ENCODE measurements at places on chromosomes 7 and 10.

GRCh38 chr7:139771001-139771956 lies 6.5 kb downstream of the HIPK2 start:
- no peak for DNase-seq

DNA sequence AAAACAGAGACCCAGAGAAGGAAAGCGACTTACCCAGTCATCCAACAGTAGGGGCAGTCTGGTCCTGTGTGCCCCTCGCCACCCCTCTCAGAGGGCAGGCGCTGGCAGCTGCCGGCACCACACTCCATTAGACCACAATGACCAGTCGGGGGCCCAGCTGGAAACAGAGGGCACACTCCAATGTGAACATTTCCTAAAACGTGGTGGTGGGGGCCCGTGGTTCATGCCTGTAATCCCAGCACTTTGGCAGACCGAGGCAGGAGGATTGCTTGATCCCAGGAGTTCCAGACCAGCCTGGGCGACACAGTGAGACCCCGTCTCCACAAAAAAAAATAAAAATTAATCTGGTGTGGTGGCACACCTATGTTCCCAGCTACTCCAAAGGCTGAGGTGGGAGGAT lies 912 bp upstream of the OAT start:
- no peak for DNase-seq

DNA sequence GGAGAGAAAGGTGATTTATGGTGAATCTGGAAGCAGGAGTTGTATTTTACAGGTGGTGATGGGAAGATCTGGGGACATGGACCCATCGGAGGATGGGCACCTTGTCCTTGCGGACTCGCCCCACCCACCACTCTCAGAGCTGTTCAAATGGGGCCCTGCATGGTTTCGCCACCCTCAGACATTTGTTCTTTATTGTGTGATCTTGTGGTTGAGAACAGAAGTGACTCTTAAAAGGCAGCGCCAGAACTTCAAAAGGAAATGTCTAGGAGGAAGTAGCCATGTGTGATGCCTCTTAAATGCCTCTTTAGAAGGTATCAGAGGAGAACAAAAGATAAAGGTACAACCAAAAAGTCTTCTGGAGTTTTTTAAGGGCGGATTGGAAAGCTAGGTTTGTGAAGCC lies 205.7 kb downstream of the KIAA1217 start:
- no peak for DNase-seq

- DNase-seq: no peak
These were observed 304.5 kb downstream of the SDHAF3 start for GRCh38 chr7:97422046-97422445.

GRCh38 chr10:13960603-13961002 lies 370.1 kb downstream of the FRMD4A start:
- DNase-seq: no peak

- DNase-seq: no peak
These were observed 81.6 kb downstream of the EVX1 start for GRCh38 chr7:27324246-27324645.

GRCh38 chr7:129707910-129708499 lies 96.5 kb downstream of the NRF1 start:
- no peak for DNase-seq

DNA sequence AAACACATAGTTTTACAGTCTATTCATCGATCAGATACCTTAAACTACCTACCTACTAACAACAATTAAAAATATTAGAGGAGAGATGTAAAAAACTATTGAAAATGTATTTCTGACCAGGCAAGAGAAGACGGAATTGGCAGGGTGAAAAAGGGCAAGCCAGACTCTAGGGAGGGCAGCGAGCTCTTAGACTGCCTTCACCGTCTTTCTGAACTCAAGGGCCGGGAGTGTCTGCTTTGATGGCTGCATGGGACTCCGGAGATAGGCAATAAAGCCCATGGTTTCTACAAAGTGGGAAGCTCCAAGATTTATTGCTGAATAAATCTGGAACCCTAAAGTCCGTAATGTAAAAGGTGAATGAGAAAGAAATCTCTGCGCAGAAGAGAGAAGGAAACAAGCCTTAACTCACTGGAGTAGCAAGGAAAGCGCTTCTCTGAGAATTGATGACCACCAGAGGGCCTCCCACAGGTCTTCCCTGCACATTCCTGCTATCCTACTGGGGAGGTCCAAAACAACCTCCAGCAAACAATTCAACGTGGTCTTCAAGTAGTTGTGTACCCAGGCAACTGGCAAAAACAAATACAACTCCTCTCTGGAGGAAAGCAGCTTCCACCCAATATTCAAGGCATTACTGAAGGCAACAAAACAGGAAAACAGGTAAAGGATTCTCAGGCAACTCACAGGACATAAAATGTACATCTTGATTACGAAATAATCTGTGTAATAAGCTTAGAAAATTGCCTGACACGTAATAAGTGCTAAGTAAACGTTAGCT lies 181.3 kb downstream of the SDK1 start:
- DNase-seq: no peak

DNA sequence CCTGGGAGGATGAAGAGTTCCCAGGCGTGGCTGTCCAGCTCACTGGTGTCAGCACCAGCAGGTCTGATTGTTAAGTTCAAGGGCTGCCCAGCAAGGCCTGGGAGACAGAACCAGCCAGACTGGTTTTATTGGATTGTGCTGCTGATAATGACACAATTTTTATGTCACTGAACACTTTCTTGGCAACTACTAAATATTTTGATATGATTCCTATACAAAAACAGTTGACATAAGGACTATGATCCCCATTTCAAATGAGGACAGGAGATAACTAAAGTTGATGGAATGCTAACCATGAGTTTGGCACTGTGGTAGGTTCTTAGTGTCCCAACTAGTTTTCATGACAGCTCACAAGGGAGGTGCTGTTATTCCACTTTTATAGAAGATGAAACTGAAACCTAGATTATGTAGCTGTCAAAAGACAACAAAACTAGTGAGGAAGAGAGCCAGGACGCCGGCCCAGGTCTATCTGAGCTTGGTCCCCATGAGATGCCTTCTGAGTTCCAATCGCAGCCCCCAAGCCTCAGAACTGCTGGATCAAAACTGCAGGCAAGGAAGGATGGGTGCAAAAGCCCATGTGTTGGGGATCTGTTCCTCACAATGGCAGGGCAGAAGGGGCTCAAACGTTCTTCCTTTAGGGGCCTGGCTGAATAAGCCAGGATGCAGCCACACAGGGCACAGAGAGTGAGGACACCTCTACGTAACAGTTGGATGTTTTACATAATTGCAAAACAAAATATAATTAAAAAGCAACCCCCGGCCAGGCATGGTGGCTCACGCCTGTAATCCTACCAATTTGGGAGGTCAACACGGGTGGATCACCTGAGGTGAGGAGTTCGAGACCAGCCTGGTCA lies 52.8 kb downstream of the COBL start:
- DNase-seq: no peak

GRCh38 chr7:54799792-54800191 lies 40.8 kb upstream of the SEC61G start:
- DNase-seq: no peak

GRCh38 chr7:154423231-154423630 lies 371.0 kb downstream of the DPP6 start:
- no peak for DNase-seq

GRCh38 chr10:84908491-84908890 lies 580.1 kb downstream of the CCSER2 start:
- no peak for DNase-seq

DNA sequence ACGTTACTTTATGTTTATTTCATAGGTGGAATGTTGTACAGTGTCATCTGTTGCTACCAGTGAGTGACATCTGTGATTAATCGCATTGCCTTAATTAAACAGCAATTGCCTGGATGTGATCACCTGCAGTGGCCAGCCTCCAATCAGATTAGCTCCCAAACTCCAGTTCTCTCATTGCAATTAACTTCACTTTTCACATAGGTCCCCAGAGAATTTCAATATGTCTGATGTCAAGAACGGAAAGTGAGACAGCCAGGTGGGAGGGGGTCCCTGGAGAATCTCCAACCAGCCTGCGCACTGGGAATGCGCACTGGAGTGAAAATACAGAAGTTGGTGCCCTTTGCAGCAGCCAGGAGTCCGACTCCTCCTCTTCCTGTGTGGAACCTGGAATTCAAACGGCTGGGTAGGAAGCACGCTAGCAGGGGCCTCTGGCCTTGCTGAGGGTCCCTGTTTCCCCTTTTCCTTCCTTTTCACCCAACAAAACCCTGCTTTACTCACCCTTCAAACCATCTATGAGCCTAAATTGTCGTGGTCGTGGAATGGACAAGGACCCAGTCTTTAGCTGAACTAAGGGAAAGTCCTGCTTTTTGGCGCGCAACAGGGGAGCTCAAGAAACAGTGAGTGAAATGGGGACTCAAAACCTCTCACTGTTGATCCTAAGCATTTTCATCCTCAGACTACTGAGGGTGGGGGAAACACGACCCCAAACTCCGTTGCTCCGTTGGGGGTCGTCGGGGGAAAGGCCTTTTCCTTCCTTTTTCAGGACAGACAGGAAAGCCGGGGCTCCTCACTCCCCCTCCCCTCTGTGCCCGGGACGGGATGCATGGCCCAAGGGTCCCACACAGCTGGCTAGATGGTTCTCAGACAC lies 1355.5 kb upstream of the LRRTM3 start:
- peak; percentile 56 for DNase-seq

- DNase-seq: no peak
These were observed 171.3 kb upstream of the ITGB1 start for GRCh38 chr10:33129141-33129995.

DNA sequence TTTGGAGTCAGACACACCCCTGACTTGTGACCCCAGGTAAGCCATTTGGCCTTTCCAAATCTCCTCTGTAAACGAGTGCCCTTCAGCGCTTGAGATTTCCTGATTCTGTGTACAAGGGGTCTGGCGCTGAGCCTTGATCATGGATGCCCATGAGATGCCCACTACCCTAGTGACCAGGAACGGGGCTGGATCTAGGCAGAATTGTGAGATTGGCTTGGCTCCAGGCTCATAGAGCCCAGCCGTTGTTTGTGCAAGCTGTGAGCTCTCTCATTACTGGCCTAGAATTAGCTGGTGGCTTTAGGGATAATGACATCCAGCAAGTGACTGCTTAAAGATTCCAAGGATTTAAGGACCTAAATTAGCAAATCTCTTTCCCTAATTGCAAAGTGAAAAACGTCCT lies 84.9 kb downstream of the CAMK1D start:
- no peak for DNase-seq

DNA sequence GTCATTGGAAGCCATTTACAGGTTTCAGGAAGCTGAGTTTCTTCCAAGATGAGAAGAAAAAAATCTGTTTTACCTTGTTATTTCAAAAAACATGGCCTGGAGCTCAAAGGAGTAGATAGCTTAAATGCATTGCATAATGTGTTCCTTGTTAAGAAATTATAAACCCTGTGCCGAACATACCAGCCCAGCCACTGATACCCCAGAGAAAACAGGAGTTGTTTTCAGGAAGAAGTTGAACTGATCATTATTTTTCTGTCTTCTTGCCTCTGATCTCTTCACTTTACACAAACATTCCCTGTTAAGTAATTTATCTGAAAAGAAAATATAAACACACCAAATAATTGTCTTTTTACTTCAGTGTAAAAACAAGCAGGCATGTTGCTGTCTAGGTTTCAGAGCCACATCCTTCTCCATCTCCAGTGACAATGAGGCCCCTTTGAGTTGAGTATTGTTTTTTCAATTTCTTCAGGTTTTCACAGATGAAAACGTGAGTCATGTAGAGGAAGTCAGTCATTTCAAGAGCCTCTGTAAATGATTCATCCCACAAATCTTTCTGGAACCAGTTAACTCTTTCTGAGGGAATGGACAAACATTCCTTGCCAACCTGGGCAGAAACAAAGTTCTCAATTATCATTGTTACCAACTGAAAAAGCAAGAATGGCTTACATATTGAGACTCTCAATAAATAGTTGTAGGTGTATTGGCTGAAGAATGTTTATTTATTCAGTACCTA lies 244.2 kb downstream of the IPMK start:
- DNase-seq: no peak

GRCh38 chr7:30163231-30163894 lies 28.6 kb downstream of the MTURN start:
- peak; percentile 52 for DNase-seq

DNA sequence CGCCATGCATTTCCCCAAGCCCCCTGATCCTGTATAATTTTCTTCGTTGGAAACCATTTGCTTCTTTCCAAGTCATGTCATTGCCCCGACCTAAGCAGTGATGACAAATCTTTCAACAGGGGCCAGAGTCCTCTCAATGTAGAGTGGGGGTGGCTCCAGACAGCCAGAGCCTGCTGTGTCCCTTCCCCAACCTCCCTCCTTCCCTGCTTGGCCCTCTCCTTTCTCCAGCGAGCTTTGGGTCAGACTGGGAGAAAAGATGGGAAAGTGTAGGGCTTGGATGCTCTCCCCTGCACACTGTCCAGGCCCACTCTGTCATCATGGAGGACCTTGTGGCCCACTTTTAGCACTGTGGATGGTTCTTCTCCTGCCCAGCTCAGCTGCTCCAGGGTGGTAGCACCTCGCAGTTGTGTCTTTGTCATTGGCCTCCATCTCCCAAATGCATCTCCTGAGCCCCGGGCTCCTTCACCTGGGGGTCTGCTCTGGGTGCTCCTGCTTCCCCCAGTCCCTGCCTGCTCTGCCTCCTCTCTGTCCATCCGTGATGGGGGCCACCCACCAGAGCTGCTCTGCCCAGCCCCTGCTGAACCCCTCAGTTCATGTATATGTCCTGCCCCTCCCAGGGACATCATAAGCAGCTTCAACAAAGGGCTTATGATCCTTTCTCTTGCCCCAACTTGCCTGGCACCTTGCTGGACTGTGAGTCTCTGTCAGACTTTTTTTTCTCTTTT lies 37.5 kb downstream of the BTBD16 start:
- DNase-seq: no peak

DNA sequence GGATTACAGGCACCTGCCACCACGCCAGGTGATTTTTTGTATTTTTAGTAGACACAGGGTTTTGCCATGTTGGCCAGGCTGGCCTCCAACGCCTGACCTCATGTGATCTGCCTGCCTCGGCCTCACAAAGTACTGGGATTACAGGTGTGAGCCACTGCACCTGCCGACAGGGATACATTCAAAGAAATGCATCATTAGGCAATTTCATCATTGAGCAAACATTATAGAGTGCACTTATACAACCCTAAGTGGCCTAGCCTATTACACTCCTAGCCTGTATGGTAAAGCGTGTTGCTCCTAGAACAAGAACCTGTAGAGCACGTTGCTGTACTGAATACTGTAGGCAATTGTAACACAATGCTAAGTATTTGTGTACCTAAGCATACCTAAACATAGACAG lies 350.3 kb downstream of the GALNT17 start:
- DNase-seq: no peak

DNA sequence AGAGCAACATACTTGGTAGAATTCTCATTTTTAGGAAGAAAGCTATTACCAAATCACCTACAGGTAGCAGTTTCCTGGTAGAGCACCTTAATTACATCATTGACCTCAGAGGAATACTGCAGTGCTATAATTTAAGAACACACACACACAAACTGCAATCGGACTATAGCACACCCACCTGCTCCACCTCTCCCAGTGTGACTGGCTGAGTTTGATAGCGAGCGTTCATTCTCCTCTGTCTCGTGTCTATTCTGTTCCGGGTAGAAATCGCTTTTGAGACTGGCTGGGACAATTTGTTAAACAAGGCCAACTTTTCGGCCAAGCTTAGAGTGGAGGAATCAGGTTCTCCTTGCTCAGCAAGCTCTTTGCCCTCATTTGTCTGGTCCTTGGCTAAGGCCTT lies 110.5 kb downstream of the SVIL start:
- no peak for DNase-seq

GRCh38 chr10:58269782-58270290 lies 874 bp downstream of the CISD1 start:
- DNase-seq: no peak

Measured in CMK (cell line).